ENCODE measurements at places on chromosomes 12 and 14.

- DNase-seq = no peak
Observed at GRCh38 chr12:54959291-54960018, 25.1 kb downstream of the TESPA1 start.

GRCh38 chr14:74518221-74518620 is 24.7 kb downstream of the ISCA2 start:
- DNase-seq = no peak

GRCh38 chr14:95500772-95501401 is 15.6 kb downstream of the SYNE3 start:
- no peak for DNase-seq

GRCh38 chr12:30015631-30016337 is 232.0 kb upstream of the TMTC1 start:
- DNase-seq = no peak

- no peak for DNase-seq
Observed at GRCh38 chr14:67942080-67942710, 122.6 kb downstream of the RAD51B start.

GRCh38 chr14:102040153-102040552 is 46.7 kb downstream of the HSP90AA1 start:
- no peak for DNase-seq

DNA sequence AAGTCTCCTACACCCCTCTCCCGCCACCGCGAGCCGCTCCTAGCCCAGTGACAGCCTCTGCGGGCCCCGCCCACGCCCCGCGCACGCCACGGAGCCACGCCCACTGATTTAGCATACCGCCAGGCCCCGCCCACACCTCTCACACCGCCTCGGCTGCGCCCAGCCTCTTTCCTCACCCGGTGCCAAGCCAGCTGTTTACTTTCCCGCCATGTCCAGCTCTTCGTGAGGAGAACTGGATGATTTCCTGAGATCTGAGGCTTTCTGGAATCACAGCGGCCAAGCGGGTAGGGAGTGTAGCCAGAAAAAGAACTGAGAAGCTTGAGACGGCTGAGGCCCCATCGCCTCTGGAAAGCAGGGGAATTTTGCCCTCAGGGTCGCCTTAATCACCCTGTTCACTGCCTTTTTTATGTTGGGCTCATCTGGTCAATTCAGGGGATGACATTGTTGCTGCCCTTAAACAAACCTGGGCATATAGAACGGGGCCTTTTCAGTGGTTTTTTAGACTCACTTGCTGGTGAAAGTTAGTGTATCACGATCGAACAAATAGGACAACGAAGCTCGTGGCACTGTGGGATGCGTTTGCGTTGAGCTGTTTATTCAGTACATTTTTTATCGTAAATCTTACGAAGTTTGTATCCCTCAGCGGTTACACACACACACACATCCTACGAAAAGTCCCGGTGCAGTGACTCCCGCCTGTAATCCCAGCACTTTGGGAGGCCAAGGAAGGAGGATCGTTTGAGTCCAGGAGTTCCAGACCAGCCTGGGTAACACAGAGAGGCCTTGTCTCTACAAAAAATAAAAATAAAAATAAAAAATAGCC is at the start of gene RNF212B:
RNF212B (plus strand) TSS at position 165 of the 823 bp plus-strand sequence. CDS start 2,410 bp downstream, outside the sequence.
- DNase-seq = peak; percentile 90

DNA sequence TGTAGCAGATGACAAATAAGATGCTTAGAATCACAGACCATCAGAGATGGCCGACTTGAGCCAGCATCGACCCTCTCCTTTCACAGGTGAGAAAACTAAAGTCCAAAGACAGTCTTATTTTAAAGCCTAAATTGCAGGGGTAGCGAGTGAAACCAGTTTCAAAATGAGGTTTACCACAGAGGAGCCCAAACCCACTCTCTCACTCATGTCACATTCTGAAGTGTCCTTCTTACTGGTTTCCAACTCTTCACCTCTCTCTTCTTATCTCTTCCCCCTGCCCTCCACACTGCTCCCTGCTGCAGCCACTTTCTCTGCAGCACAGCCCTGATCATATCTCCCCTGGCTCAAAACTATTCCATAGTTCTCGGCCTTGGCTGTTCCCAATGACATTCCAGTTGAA is 57.0 kb upstream of the NID2 start:
- DNase-seq = no peak

GRCh38 chr12:64616201-64616600 is 5.9 kb downstream of the RASSF3 start:
- no peak for DNase-seq

- DNase-seq = no peak
Observed at GRCh38 chr12:103924761-103925641, 5.2 kb upstream of the HSP90B1 start.

DNA sequence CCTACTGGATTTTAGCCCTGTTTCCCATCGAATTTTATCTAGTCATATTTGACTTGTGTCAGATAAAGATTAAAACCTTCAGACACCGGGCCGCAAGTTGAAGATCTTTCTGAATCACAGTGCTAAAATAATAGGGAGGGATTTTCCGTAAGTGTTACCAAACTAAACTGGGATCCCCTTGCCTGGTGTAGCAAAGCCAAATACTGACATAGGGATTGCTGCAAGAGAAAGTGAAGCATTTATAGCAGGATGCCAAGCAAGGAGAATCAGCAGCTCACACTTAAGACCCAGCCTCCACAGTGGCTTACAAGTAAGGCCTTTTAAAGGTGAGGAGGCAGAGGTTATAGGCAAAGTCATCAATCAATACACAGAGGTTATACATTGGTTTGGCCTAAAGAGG is 147.4 kb downstream of the AKAP6 start:
- DNase-seq = no peak

DNA sequence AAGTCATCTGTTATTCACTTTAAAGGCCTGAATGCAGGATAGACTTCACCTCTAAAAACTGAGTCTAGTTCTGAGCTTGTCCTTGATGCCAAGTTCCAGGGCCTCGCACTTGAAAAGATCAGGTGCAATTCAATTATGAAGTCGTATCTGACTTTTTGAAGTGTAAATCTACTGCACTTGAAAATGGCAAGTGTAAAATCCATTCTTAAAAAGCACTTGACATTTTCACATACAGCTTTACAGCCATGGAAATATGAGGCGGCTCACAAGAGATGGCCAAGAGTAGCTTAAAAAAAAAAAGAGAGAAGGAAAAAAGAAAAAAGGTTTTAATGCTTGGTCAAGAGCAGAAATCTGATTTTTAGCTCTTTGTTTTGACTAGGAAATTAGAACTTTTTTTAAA is 172.5 kb downstream of the GXYLT1 start:
- DNase-seq = no peak

DNA sequence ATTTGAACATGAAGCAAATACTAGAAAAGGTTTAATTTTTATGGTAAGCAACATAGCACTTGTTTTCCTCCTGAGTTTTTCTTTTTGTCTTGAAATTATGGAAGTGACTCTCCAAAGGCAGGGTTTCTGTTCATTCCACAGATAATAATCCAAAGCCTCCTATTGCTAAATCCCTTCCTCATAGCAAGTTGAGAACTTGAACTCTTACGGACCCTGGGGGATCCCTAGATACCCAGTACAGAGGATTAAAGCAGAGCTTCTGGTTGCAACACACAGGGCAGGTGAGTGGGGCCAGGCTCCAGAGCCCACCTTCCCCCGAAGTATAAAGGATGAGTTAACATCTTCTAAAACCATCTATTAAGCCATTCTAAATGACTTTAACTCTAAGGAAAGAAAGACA is 294.1 kb downstream of the RMST start:
- no peak for DNase-seq

- DNase-seq = no peak
Observed at GRCh38 chr12:52204095-52204930, 12.5 kb upstream of the KRT80 start.

DNA sequence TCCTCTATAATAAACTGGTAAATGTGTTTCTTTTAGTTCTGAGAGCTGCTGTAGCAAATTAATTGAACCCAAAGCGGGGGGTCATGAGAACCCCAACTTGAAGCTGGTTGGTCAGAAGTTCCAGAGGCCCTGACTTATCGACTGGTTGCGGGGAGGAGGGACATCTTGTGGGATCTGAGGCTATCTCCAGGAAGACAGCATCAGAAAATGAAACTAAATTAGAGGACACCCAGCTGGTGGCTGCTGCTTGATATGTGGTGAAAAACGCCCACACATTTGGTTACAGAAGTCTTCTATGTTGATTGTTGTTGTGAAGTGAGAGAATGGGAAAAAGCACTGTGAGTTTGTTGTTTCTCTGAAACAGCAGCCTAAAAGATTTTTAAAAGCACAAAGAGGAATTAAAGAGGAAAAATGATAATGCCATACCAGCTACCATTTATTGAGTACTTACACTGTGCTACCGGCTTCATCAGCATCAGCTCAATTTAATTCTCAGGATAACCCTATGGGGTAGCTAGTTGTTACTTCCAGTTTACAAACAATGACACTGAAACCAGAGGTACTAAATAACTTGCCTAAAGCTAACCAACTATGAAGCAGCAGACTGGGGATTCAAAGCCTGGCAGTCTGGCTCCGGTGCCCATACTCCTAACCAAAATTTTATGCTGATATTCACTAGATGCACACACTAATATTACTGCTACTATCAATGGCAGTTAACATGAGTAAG is 24.3 kb downstream of the DDX24 start:
- no peak for DNase-seq

All from stimulated activated CD4-positive, alpha-beta T cell treated with anti-CD3 and anti-CD28 coated beads, TNF-alpha, amount 100 ng/mL, for 24 hours (primary cell).